ENCODE measurements at places on chromosomes 3 and 15. TPM values are rescaled to one million over a fixed set of nuclear protein-coding genes. Genes with fewer than 3 reads are reported as not detected.

GRCh38 chr3:149382101-149382467 lies 4.6 kb upstream of the TM4SF1 start:
- no peak for DNase-seq
- H3K4me1 ChIP-seq: no peaks in the 10 kb centered on the region
- H3K36me3 ChIP-seq: no peaks in the 10 kb centered on the region
- no peaks in the 10 kb centered on the region for H3K27me3 ChIP-seq
- no peak overlapping the region for H3K4me3 ChIP-seq

GRCh38 chr3:33795856-33796536 lies 2.4 kb upstream of the PDCD6IP start:
- peaks cover 27% of the 10 kb centered on the region for H3K4me1 ChIP-seq
- no peak overlapping the region for H3K4me3 ChIP-seq
- no peaks in the 10 kb centered on the region for H3K36me3 ChIP-seq
- H3K27me3 ChIP-seq: no peaks in the 10 kb centered on the region
- H3K27ac ChIP-seq: no peak overlapping the region
- DNase-seq: no peak

DNA sequence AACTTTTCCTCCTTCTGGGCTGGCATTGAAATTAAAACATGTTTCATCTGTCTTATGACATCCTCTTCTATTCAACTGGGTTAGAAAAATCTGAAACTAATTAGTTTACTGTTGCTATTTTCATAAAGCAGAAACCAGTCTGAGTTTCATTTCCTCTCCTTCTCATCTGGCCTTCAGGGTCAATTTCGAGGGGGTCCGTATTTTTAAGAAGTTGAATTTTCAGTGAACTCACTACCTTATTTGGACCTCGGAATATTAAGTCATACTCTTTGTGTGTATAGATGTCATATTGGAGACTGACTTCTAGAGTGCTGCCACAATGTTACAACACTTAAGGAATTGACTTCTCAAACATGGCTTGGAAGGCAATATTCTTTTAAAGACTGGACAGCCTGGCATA lies 485.9 kb downstream of the SQOR start:
- no peak overlapping the region for H3K27ac ChIP-seq
- H3K4me3 ChIP-seq: no peak overlapping the region
- no peaks in the 10 kb centered on the region for H3K36me3 ChIP-seq
- no peaks in the 10 kb centered on the region for H3K27me3 ChIP-seq

DNA sequence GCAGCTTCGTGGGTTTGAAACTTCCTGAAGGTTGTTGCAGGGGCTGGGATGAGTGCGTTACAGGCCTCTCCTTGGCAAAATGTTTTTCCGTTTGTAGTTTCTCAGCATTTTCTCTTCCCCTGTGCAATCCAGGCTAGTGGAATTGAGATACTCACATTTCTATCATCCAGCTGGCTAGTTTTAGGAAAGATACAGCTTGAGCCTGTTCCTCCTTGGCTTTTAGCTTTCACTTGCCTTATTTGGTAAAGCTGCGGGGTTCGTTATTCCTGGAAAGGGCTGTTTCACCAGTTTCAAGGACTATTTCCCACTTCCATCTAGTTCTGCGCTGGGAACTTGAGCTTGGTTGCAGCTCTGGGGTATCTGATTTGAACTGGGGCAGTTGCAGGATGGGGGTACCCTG lies 90.3 kb downstream of the ITPR1 start:
- peak overlapping the region; percentile 41 for H3K4me3 ChIP-seq
- peak overlapping the region; percentile 77 for H3K27ac ChIP-seq
- H3K36me3 ChIP-seq: no peaks in the 10 kb centered on the region
- DNase-seq: peak; percentile 66
- H3K4me1 ChIP-seq: peaks cover 60% of the 10 kb centered on the region

Gene NR2E3
- 5.4 TPM for polyA plus RNA-seq

- H3K27me3 ChIP-seq: no peaks in the 10 kb centered on the region
- H3K27ac ChIP-seq: no peak overlapping the region
- no peaks in the 10 kb centered on the region for H3K36me3 ChIP-seq
- DNase-seq: no peak
- H3K4me1 ChIP-seq: no peaks in the 10 kb centered on the region
Observed at GRCh38 chr3:6142707-6143106, 718.2 kb upstream of the GRM7 start.

DNA sequence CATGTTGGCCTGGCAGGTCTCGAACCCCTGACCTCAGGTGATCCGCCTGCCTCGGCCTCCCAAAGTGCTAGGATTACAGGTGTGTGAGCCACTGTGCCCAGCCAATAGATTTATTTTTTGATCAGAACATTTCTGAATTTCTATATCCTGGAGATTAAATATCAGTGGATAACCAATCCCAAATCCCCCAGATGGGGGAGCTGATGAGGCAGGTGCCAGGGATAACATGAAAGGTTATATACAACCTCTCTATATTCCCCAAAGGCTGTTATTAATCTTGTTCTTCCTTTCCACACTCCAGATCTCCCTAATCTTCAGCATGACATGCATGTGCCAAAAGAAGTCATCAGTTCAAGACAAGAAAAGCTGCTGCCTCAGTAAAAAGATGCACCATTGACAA lies 112.3 kb downstream of the WDR76 start:
- DNase-seq: no peak
- no peak overlapping the region for H3K27ac ChIP-seq
- no peaks in the 10 kb centered on the region for H3K27me3 ChIP-seq
- no peaks in the 10 kb centered on the region for H3K4me1 ChIP-seq

Gene IL12A
- 0.79 TPM for polyA plus RNA-seq

GRCh38 chr3:159232966-159233365 lies 431.1 kb downstream of the MFSD1 start:
- peaks cover 9% of the 10 kb centered on the region for H3K4me1 ChIP-seq
- no peak overlapping the region for H3K27ac ChIP-seq
- no peaks in the 10 kb centered on the region for H3K27me3 ChIP-seq

DNA sequence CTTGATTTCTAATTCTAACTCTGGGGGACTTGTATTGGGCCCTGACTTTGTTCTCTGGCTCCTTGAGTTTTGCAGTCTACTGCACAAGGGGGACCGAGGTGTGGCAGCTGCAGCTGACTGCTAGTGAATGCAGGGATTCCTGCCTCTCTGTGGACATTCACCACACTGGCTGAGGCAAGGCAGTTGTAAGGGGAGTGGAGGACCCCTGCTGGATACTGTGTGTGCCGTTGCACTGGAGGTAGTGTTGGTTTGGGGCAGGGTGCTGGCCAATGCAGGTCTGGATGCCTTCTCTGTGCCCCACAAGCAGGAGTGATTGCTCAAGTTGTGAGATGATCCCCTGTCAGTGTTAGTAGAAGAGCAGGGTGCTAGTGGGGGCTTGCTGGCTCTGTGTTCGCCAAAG lies 626.1 kb downstream of the SQOR start:
- no peak overlapping the region for H3K4me3 ChIP-seq
- DNase-seq: no peak
- H3K27ac ChIP-seq: no peak overlapping the region
- H3K36me3 ChIP-seq: no peaks in the 10 kb centered on the region
- no peaks in the 10 kb centered on the region for H3K27me3 ChIP-seq

Gene KLF15
- 5.4 TPM for polyA plus RNA-seq

Gene RBM5
- 33.6 TPM for polyA plus RNA-seq

Gene SEC22C
- polyA plus RNA-seq: 8.4 TPM

GRCh38 chr3:49996016-49996415 lies 56.1 kb downstream of the RBM6 start:
- H3K4me1 ChIP-seq: no peaks in the 10 kb centered on the region
- H3K4me3 ChIP-seq: no peak overlapping the region
- no peak overlapping the region for H3K27ac ChIP-seq
- no peak for DNase-seq

- DNase-seq: no peak
- H3K4me1 ChIP-seq: no peaks in the 10 kb centered on the region
- no peaks in the 10 kb centered on the region for H3K27me3 ChIP-seq
Observed at GRCh38 chr3:153313302-153313965, 151.4 kb downstream of the RAP2B start.

- no peak overlapping the region for H3K4me3 ChIP-seq
- H3K27ac ChIP-seq: no peak overlapping the region
- no peaks in the 10 kb centered on the region for H3K27me3 ChIP-seq
- DNase-seq: no peak
Observed at GRCh38 chr15:92097474-92098178, 244.1 kb downstream of the SLCO3A1 start.

DNA sequence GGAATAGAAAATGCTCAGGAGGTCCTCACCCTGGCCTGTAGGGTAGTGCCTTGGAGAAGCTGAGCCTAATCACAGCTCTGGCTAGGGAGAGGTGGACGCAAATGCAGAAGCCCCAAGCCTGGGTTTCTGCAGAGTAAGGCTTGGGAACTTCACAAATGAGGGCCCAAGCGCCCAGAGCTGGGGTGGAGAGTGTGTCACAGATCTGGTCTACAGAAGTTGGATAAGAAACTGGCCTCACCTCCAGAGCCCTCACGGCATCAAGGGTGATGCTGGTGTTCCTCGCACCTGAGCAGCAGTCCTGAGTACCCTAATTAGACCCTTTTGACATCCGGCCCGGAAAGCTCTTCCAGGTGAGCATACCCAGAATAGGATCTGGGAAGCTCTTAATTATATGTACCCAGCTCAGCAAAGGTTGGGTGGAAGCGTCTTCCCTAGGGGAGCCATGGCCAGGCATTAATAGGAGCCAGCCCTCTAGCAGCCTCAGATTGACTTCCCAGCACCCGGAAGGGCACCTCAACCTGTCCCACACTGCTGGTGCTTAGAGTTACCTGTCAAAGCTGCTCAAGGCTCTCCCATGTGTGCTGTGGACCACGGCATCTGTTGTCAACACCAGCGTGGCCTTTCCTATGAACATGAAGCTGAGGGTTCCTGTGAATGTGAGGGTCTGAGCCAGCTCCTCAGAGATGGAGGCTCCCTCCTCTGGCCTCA lies 31.8 kb downstream of the RBM5 start:
- H3K4me1 ChIP-seq: peaks cover 26% of the 10 kb centered on the region
- DNase-seq: no peak
- no peaks in the 10 kb centered on the region for H3K27me3 ChIP-seq
- peaks cover 51% of the 10 kb centered on the region for H3K36me3 ChIP-seq

- H3K27me3 ChIP-seq: no peaks in the 10 kb centered on the region
- peaks cover 14% of the 10 kb centered on the region for H3K4me1 ChIP-seq
- no peak overlapping the region for H3K27ac ChIP-seq
- peak; percentile 74 for DNase-seq
- no peaks in the 10 kb centered on the region for H3K36me3 ChIP-seq
- H3K4me3 ChIP-seq: no peak overlapping the region
Observed at GRCh38 chr15:65032801-65033537, 3.5 kb upstream of the MTFMT start.

GRCh38 chr3:141769221-141769894 lies 6.2 kb downstream of the GRK7 start:
- no peak overlapping the region for H3K27ac ChIP-seq
- DNase-seq: no peak
- no peaks in the 10 kb centered on the region for H3K36me3 ChIP-seq
- no peak overlapping the region for H3K4me3 ChIP-seq
- H3K27me3 ChIP-seq: no peaks in the 10 kb centered on the region

Gene GOLGA8K
- polyA plus RNA-seq: 1.2 TPM

DNA sequence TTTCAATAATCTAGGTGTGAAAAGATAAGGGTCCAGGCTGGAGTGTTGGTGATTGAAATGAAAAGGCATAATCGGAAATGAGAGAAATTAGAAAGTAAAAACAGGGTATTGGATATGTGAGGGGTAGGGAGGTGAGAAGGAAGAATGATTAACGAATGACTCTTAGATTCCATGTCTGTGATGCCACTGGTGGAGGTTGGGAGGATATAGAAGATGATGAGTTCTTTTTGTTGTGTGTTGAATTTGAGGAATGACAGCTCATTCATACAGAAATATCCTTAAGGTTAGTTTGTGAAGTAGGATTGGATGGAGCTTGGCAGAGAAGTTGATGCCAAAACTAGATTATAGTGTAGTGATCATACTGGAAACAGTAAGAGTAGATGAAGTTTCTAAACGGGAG lies 72.2 kb upstream of the CCNL1 start:
- no peak overlapping the region for H3K27ac ChIP-seq
- DNase-seq: no peak

Gene ABHD6
- 15.4 TPM for polyA plus RNA-seq

GRCh38 chr3:179671747-179672242 lies 19.0 kb downstream of the USP13 start:
- H3K4me1 ChIP-seq: peaks cover 3% of the 10 kb centered on the region
- DNase-seq: no peak
- H3K4me3 ChIP-seq: no peak overlapping the region
- no peak overlapping the region for H3K27ac ChIP-seq

GRCh38 chr3:178381555-178381954 lies 154.7 kb upstream of the KCNMB2 start:
- H3K27me3 ChIP-seq: no peaks in the 10 kb centered on the region
- H3K4me3 ChIP-seq: no peak overlapping the region
- DNase-seq: no peak
- peaks cover 41% of the 10 kb centered on the region for H3K4me1 ChIP-seq
- H3K36me3 ChIP-seq: no peaks in the 10 kb centered on the region

DNA sequence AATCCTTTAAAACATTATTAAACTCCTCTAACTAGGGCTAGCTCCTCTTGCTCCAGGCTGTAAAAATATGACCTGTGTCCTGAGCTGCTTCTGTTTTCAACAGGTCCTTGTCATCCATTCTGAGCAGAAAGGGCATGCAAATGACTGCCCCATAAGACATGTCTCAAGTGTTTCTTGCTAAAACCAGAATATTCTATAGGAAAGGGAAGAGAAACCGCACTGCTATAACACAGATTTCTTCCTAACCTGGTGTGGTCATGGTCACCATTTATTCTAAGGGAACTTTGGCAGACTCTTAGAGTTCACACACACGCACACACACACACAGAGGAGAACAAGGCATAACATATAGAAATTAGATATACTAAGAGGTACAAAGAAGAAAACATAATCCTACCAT lies 34.2 kb upstream of the B3GNT5 start:
- H3K36me3 ChIP-seq: no peaks in the 10 kb centered on the region
- DNase-seq: no peak
- H3K27ac ChIP-seq: no peak overlapping the region
- H3K4me1 ChIP-seq: no peaks in the 10 kb centered on the region

Gene STARD5
- polyA plus RNA-seq: 26.1 TPM

Gene SPESP1
- polyA plus RNA-seq: not detected

Gene TYRO3
- 4.4 TPM for polyA plus RNA-seq

Gene PARP15
- 16.8 TPM for polyA plus RNA-seq

DNA sequence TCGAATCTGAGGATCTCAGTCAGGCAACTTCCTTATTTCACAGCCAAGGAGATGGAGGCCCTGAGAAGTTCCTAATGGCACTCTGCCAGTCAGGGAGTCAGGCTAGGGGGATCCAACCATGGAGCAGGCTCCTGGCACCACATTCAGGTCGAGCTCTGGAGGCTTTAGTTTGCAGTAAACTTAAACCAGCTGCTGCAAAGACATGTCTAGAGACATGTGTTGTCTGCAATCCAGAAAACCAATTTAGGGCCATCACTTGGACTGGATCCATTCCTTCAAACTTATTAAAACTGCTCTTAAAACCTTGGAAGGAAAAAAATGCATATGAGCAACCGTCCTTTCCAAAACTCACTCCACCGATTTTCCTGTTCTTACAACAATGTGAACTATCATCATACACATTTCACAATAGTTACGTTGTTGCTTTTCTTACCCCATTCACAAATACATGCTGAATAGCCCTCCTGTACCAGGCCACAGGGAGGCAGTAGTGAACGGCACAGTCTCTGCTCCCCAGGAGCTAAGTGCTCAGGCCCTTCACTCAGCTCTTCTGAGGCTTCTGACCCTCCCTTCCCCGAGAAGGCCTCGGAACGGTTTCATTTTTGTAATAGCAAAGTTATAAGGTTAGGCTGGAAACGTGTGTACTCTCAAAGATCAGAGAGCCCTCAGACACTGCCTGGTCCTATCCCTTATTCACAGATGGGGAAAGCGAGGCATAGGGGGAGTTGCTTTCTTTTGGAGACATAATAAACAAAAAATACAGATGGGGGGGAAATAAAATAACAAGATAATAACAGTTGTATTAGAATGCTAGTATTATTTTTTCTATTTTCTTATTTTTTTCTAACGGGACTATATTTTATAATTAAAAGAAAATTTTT lies 20.1 kb downstream of the RFT1 start:
- peak; percentile 91 for DNase-seq
- no peaks in the 10 kb centered on the region for H3K27me3 ChIP-seq
- peaks cover 51% of the 10 kb centered on the region for H3K4me1 ChIP-seq
- H3K27ac ChIP-seq: peak overlapping the region; percentile 72
- H3K4me3 ChIP-seq: no peak overlapping the region

All from sigmoid colon (tissue), 7 donors.